ENCODE measurements at places on chromosomes 2 and 18. TPM values are rescaled to one million over a fixed set of nuclear protein-coding genes. Genes with fewer than 3 reads are reported as not detected.

Gene C2orf92
- 9.0 TPM for total RNA-seq

Gene ACVR1C
- not detected for total RNA-seq

Gene PPP1R1C
- 5.5 TPM for total RNA-seq

Gene NPC1
- total RNA-seq: 78.1 TPM

Gene DSG4
- total RNA-seq: not detected

Gene REG3G
- total RNA-seq: not detected

Gene GRB14
- total RNA-seq: 2.8 TPM

Gene SFTPB
- not detected for total RNA-seq

Gene LONRF2
- total RNA-seq: 0.39 TPM

Gene OTOS
- not detected for total RNA-seq

Gene MAP3K19
- not detected for total RNA-seq

Gene ALPI
- not detected for total RNA-seq

Gene RGPD4
- total RNA-seq: not detected

Gene FOXI3
- not detected for total RNA-seq

Gene CASP10
- total RNA-seq: 0.65 TPM

Gene NT5DC4
- total RNA-seq: not detected

Gene SP5
- total RNA-seq: not detected

Gene LHCGR
- total RNA-seq: not detected

Gene SERPINB4
- not detected for total RNA-seq

Data from placental epithelial cell (primary cell).